ENCODE measurements at places on chromosomes 5 and 9.

- DNase-seq = no peak
These were observed 27.4 kb upstream of the GCNT1 start for GRCh38 chr9:76431601-76432000.

DNA sequence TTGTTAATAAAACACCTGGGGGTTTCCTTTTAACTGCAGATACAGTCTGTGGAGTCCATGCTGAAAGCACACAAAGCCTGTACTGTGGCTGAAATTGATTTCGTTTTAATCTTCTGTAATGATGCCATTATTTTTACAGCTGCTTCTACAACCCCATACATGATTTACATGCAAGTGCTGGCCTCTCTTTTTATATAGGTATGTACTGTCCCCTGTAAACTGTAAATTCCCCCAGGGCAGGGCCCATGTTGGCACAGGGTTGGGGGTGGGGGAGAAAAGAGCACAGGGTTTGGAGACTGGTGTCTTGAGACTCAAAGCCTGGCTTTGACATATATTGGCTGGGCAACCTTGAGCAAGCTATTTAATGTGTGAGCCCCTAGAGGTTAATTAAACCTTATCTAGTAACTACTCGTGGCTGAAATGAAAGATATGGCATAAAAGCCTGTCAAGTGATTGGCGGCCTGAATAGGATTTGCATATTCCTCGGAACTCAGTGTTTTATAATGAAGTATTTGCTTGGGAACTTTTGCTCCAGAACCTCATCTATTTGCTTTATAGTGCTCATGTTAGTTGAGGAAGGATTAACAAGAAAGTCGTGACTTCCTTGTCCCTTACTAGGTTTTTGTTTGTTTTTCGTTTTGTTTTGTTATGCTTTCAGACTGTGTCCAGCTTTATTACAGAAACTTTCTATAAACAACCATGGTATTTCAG is 34.0 kb downstream of the KLF4 start:
- DNase-seq = no peak

DNA sequence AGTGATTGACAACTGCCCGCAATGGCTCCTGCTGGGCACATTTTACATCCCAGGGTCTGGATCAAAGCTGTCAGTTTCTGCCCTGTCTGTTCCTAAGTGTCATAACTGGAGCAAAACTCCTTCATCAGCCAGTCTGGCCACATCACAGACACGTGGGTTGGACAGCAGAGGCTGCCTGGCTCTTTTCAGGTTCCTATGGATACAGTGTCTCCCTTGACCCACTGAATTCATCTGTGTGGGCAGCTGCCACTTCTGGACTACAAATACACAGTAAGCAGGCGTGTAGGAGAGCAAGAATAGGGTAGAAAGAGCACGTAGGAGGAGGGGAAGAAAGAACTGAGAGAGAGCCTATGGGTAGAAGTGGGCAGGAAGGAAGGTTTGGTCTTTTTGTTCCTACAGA is 238.0 kb downstream of the ENC1 start:
- peak; percentile 16 for DNase-seq

- no peak for DNase-seq
These were observed 220.1 kb downstream of the FAM114A2 start for GRCh38 chr5:153818626-153819025.

- no peak for DNase-seq
These were observed 3.1 kb upstream of the DOCK8 start for GRCh38 chr9:211557-211956.

- DNase-seq = no peak
These were observed 214.1 kb upstream of the TLE4 start for GRCh38 chr9:79357616-79358015.

DNA sequence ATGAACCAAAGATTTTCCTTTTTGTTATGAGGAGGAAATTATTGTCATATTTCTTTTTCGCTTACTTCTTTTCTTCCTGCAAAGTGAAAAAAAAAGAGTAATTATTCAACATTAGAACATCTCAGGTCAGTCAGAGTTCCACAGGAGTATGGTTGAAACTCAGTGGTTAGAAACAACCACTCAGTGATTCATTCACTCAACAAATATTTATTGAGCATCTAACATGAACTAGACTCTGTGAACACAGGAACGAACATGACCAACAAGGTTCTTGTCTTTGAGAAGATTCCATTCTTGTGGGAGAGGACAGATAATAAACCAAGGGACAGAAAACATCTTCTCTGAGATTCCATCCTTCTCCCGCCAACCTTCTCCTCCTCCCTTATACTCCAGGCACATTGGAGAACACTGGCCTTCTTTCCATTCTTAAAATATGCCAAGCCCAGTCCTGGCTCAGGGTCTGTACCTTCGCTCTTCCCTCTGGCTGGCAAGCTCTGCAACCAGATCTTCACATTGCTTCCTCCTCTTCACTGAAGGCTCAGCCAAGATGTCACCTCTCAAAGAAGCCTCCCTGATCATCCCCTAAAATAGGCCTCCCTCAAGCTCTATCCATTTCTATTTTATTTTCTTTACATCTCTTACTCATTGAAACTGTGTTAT is 6.8 kb upstream of the GRAMD2B start:
- DNase-seq = no peak

GRCh38 chr9:126226991-126227936 is 99.4 kb upstream of the MVB12B start:
- DNase-seq = no peak

- no peak for DNase-seq
These were observed 86.0 kb upstream of the PLPP1 start for GRCh38 chr5:55620766-55621160.

DNA sequence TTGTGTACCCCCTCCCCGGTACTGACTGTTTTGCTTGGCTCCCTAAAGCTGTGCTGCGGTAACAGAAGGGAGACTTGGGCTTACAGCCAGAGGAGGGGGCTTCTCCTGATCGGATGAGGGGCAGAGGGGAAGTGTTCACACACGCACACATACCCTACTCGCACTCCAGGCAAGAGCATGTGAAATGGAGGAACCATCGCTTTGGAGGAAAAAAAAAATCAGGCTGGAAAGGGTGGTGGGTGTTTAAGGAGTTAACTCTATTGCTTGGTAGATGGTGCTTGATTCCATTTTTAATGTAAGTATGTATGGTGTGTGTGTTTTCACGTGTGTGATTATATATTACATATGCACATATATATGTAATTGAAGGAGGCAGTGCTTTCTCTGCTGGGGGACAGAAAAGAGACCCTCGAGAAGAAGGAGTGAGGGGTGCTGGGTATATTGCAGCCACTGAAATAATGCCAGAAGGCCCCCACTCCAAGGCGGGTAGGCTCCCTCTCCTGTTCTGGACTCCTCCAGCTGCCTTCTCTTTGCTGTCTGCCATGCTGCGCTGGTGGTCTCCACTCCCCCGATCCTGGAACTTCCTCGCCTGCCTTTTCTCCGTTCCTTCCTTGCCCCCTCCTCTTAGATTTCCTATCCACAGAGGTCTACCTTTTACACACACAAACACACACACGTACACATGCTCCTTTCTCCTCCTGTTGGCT is 721 bp downstream of the GRIA1 start:
- DNase-seq = no peak

GRCh38 chr9:136438548-136439480 is 831 bp downstream of the INPP5E start:
- no peak for DNase-seq

DNA sequence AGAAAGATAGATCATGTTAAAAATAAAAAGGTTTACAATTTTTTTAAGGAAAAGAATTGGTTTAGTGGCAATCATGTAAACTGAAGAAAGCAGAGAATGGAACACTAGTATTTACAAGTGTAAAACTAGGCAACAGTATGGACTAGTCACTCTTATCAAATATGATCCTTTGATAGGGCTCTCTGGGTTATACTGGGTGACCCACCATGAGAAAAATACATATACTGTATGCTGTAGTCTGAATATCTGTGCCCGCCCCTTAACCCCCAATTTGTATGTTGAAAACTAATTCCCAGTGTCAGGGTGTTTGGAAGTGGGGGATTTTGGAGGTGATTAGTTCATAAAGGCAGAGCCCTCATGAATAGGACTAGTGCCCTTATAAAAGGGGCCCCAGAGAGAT is 236.8 kb upstream of the TARS1 start:
- DNase-seq = no peak

GRCh38 chr5:127976991-127977717 is 106.4 kb upstream of the SLC12A2 start:
- no peak for DNase-seq

GRCh38 chr5:121027636-121028035 is 563.5 kb downstream of the PRR16 start:
- DNase-seq = no peak

DNA sequence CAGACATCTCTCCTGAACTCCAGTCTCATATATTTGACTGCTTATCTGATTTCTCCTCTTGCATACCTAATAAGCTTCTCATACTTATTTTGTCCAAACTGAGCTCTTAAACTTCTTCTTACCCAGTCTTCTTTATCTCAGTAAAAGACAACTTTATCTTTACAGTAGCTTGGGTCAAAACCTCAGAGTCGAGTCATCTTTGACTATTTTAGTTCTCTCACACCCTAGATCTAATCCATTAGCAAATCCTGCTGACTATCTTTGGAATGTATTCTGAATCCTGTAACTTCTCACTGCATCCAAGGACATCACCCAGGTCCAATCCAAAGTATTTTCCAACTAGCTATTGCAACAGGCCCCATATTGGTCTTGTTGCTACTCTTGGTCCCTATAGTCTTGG is 11.8 kb upstream of the JAK2 start:
- no peak for DNase-seq

DNA sequence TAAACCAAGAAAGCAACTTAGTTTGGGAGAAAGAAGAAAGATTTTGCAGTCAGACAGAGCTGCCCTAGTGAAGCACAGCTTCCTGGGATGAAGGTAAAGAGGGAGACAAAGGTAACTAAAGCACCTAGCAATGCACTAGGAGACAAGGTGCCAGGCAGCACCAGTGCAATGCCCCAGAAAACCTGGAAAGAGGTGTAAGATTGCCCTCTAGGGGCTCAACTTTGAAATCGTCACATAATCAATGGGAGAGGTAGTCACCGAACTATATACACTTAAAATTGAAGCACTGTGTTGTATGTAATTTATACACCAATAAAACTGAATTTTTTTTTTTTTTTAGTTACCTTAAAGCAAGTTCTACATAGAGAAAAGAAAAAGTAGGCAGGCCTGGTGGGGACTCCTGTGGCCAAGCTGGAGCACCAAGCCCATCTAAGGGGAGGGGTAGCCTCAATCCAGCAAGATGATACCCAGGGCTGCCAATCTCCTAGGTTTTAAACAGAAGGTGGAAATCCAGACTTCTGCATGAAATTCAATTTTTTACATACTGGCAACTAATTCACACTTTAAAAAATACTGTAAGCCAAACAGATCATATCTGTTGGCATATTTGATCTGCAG is 48.2 kb downstream of the CDK5RAP2 start:
- peak; percentile 37 for DNase-seq

DNA sequence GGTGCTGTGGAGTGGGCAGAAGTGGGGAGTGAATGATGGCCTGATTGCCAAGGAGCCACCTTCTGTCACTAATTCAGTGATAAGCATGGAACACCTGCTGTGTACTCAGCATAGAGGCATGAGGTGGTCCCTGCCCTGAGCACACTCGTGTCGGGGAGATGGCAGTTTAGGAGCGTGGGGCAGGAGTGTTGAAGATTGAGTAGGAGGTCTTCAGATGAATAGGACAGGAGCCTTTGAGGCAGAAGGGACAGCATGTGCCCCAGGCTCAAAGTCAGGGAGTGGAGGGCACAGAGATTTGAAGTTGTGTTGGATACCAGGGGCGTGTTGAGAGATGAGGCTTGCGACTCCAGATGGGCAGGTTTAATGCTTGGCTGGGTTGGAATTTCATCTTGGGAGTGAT is 55.0 kb downstream of the ZNF618 start:
- no peak for DNase-seq

GRCh38 chr5:86108825-86109224 is 508.9 kb upstream of the COX7C start:
- DNase-seq = no peak

DNA sequence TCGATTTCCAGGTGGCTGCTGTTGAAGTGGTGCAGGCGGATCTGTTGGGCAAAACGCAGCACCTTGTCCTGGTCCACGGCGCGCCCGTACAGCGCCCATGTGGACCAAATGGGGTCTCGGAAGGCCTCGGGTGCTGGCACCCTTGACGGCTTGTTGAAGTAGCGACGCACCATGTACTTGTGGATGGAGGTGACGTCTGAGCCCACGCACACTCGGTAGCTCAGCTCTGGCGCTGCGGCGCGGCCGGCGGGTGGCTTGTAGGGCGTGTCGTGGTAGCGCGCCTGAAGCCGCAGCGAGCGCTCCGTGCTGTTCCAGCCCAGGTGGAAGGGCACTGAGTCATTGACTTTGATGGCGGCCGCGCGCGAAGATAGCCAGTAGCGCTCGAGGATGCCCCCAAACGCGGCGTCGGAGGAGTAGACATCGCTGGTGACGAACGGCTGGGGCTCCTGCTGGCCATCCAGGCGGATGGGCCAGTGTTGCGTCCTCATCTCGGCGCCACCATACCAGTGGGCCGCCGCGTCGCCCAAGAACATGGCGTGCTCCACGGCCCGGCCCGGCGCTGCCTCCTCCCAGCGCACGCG is 4.7 kb downstream of the MYORG start:
- DNase-seq = no peak

GRCh38 chr5:92641031-92641962 is 939.7 kb downstream of the NR2F1-AS1 start:
- peak; percentile 94 for DNase-seq

GRCh38 chr9:129604766-129605163 is 16.1 kb downstream of the C9orf50 start:
- no peak for DNase-seq

DNA sequence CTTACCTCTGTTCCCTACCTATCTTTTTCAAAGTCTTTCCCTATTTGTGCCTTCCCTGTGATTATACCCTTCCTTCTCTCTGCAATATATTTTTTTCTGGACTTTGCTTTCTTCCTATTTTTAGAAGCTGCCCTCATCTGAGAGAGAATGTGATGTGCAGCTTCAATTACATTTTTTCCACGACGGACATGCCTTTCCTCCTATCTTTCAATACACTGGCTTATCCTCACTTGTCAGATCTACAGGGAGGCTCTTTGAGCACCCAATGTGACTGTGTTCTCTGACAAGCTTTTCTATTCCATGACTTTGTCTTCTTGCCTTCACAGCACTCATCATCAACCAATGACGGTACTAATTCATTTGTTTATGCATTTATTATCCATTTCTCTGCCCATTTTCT is 227.9 kb upstream of the CLINT1 start:
- no peak for DNase-seq

DNA sequence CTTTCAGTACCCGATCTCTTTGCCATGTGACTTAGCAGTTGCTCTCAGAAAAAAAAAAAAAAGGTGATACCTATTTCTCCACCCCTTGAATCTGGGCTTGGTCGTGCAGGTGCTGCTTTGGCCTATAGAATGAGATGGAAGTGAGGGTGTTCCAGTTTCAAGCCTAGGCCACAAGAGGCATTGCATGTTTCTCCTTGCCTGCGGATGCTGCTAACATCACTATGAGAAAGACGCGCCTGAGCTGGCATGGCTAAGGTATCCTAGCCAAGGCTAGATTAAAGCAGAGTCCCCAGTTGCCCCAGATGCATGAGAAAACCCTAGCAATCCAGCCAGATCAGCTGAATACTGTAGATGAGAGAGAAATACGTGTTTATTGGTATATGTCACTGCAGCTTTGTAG is 14.7 kb upstream of the CSF1R start:
- DNase-seq = no peak

- DNase-seq = no peak
These were observed 101.8 kb downstream of the CCDC192 start for GRCh38 chr5:127804886-127805426.

Measured in NCI-H748 treated with DMSO at 0.1 percent for 48 hours (cell line).